ENCODE measurements at places on chromosomes 13 and 19.
A peak's percentile ranks its signal among the peaks of the same experiment; 100 is the strongest.

GRCh38 chr19:18941628-18942354 lies 774 bp upstream of the HOMER3 start:
- DNase-seq, result no peak

DNA sequence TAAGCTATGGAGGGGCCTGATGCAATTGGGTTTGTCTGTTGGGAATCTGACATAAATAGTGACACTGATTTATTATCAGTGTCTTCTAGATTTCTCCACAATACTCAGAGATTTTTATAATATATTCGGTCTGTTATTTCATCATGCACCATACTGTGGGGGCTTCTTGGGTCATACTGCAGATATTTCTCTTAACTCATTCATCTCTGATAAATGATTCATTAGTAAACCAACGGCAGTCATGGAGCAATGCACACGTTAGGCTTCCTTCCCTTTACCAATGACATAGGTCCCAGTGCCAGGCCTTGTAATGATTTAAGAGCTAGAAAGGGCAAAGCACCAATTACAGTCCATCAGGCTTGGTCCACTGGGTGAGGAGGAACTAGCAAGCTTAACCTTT lies 53.6 kb downstream of the FAM216B start:
- DNase-seq, result no peak

GRCh38 chr19:33703438-33703750 lies 81.6 kb downstream of the CHST8 start:
- peak; percentile 9 for DNase-seq

GRCh38 chr13:102856557-102856956 lies 10.7 kb downstream of the ERCC5 start:
- DNase-seq, result no peak

- DNase-seq, result no peak
These were observed 122.5 kb upstream of the SPACA7 start for GRCh38 chr13:112253631-112254030.

DNA sequence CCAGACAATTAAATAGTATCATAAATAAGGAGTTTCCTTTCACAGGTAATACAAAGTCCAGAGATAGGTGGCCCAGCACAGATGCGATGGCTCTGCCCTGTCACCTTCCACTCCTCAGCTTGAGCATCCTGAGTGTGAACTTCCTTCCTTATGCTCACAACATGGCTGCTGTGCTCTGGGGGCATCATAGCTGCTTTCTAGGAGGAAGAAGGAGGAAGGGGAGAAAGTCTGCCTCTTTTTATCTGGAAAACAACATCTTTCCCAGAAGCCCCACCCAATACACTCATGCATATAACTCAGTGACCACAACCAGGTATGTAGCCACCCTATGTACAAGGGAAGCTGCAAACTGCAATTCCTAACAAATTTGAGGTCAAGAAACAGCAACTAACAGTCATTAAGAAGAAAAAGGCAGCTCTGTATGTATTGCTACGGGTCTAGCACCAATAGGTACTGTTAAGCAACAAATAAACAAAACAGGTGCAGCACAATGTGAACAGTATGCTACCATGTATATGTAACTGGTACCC lies 201.2 kb upstream of the UBL3 start:
- no peak for DNase-seq

GRCh38 chr13:110722971-110723370 lies 9.5 kb downstream of the ING1 start:
- DNase-seq, result no peak

GRCh38 chr13:86725105-86725504 lies 925.9 kb upstream of the SLITRK6 start:
- no peak for DNase-seq

DNA sequence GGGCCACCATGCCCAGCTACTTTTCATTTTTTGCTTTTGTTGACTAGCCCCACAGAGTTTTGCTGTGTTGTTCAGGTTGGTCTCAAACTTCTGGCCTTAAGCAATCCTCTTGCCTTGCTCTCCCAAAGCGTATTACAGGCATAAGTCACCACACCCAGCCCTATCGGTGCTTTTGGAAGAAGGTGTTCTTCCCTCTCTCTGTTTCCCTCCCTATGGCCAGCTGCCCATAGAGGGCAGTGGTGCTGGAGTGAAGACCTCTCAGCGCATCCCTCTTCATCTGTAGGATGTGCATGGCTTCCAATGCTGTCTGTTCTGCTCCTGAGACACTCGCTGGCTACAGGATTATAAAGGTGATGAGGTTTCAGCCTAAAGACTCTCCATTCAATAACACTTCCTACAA lies 1.3 kb upstream of the CD22 start:
- no peak for DNase-seq

- no peak for DNase-seq
These were observed 796 bp upstream of the LSM14A start for GRCh38 chr19:34171539-34171876.

DNA sequence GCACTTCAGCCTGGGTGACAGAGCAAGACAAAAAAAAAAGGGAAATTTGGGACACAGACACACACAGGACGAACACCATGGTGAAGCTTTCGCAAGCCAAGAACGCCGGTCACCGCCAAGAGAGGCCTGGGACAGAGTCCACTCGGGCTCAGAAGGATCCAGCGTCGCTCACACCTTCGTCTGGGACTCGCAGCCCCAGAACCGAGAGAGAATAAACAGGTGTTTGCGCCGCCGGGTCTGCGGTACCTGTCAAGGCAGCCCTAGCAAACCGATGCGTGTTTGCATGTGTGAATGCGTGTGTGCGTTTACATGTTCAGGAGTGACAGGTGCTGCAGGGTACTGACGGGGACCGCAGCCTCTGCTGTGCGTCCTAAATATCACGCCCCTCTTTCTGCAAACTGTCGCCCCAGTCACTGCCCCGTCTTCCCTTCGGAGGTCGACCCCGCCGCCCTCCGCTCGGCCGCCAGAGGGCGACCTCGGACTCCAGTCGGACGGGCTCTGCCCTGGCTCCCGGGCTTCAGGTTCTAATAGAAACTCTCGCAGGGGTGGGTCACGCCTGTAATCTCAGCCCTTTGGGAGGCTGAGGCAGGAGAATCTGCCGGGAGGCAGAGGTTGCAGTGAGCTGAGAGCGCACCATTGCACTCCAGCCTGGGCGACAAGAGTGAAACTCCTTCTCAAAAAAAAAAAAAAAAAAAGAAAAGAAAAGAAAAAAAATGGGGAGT lies 11.8 kb upstream of the CSNK1G2 start:
- DNase-seq, result peak; percentile 77

GRCh38 chr19:1744133-1744665 lies 9.1 kb upstream of the ONECUT3 start:
- DNase-seq, result no peak

DNA sequence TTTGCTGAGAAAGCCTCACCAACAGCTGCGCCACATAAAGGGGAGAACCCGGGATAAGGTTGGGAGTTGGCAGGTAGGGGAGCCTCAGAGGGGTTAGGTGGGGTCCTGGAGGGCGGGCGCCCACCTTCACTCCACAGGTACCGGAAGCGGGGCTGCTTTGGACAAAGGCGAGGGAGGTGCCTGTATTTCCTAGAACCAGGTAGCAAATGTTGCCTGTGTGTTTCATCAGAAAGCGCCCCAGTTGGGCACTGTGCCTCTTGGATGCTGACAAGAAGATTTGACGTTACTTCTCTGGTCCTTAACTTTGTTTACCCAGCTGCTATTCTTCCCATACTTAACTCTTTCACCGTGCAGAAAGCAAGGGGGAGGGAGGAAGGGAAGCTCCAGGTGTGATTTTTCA lies 278.9 kb downstream of the ZNF536 start:
- no peak for DNase-seq

- DNase-seq, result no peak
These were observed 42.6 kb downstream of the RCBTB2 start for GRCh38 chr13:48490241-48490640.

GRCh38 chr19:42175952-42176648 lies 41.4 kb downstream of the DEDD2 start:
- no peak for DNase-seq

GRCh38 chr13:35760735-35761281 lies 284.3 kb upstream of the MAB21L1 start:
- no peak for DNase-seq

DNA sequence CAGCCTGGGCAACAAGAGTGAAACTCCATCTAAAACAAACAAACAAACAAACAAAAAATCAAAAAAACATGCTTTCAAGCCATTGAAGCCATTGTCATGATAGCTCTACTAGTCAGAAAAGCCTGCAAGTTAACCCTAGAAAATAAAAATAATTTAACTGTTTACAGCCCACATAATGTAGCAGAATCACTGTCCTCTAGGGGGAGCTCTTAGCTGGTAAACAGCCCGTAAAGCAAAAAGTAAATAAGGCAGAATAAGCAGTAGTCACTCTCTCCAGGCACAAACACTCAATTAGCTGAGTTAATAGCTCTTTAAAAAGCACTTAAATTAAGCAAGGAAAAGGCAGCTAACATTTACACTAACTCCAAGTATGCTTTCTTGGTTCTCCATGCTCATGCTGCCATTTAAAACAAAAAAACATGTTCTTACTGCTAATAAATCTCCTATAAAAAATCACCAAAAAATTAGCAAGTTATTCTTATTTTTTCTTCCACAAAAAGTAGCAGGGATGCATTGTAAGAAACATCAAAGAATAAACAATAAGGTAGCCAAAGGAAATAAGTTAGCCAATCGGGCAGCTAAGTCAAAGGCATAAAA lies 11.3 kb downstream of the LILRB4 start:
- no peak for DNase-seq

GRCh38 chr13:29384466-29384865 lies 211.0 kb downstream of the SLC7A1 start:
- no peak for DNase-seq

DNA sequence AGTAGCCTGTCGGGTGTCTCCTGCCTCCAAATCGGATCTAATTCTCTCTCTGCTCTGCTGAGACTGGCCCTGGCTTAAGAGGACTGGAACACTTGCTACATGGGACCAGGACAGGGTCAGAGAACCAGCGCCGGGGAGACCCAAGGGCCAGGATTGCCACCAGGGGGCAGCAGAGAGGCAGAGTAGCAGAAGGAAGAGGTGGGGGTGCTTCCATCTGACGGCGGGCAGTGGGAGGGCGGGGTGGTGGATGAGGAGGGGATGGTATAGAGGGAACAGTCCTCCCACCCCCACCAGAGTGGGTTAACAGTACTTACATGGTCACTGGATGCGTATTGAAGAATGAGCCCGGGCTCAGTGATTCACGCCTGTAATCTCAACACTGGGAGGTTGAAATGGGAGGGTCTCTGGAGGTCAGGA lies 11.9 kb downstream of the SELENOW start:
- DNase-seq, result peak; percentile 72

DNA sequence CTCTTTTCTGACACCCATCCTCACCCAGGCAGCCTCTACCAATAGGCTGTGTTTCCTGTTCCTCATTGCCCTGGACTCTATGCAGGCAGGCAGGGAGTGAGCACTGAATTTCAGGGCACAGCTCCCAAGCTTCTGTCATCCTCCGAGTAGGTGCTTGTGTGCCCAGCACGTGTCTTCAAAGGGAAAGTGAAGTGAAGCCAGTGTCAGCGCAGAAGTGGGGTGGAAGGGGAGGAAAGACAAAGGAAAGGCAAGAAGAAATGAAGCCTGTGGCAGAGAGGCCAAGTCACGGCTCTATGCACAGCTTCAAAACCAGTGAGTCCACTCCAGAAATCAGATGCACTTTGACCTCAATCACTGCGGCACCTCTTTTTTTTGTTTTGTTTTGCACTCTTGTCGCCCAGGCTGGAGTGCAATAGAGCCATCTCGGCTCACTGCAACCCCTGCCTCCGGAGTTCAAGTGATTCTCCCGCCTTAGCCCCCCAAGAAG lies 16.9 kb downstream of the CEBPA start:
- no peak for DNase-seq

Measured in dorsolateral prefrontal cortex (tissue), 122 donors.